ENCODE measurements at places on chromosomes 7 and 10.
A peak's percentile ranks its signal among the peaks of the same experiment; 100 is the strongest.

DNA sequence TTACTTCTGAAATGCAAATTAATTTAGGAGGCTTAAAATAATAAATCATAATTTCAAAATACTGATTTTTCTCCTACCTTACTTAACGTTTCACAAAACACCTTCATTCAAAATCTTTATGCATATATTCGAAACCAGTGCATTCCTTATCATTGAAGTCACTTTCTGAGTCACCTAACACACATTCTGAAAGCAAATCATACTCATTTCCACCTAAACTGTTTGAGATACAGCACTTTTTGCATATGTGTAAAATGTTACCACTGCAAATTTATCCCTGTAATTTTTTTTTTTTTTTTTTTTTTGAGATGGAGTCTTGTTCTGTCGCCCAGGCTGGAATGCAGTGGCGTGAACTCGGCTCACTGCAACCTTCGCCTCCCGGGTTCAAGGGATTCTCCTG is 15.7 kb downstream of the PPP3CB start:
- DNase-seq, result no peak

- no peak for DNase-seq
Observed at GRCh38 chr10:95394161-95394880, 103.5 kb upstream of the PDLIM1 start.

DNA sequence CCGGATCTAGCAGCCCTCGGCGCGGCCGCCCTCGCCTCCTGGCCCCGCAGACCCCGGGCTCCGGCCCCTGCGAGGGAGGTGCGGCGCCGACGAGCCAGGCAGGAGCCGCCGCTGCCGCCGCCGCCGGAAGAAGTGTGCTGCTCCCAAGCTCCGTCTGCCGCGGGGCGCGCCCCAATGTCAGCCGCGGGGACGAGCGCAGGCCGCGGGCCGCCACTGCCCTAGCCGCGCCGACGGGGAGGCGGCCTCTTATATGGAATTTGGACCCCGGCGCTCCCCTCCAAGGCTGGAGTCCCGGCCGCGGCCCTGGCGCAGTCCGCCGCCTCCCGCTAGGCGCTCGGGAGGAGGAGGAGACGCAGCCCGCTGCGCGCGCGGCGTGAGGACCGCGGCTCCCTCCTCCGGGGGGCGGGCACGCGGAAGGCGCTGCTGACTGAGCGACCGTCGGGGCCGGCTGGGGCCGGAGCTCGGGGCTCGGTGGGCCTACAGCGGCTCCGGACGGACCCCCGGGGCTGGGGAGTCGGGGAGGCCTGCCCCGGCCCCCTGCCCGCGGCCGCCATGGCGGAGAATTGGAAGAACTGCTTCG is at the start of gene TRIM8:
TRIM8 (plus strand) TSS at position 414 of the 580 bp plus-strand sequence; CDS start at position 553, 139 bp downstream.
- peak; percentile 34 for DNase-seq

- DNase-seq, result no peak
Observed at GRCh38 chr7:47154791-47155190, 427.1 kb downstream of the TNS3 start.

DNA sequence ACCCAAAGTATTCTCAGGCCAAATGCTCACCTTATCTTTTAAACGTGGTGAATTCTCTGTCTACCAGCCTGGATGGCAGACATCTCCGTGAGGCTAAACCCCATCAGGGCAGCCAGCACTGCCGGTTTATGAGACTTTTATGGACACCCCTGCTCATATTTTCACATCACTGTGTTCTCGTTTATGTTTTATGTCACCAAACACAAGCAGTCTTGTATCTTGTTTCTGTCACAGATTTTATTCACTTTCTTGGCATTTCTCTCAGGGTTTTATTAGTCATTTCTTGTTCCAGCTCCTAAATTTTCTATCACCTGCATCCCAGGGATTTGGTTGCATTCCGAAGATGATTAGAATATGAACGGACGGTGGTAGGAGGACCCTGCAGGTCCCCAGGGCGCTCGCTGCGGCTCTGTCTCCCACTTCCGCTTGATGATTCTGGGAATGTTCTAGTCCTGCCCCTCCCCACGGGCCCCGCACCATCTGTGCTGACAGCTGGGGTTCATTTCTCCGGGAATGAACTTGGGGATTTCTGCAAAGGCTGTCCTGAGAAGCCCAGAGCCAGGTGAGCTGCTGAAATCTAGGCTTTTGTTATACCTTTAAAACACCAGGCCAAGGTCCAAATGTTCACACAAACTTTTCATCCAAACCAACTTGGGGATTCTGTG is 217.6 kb downstream of the GFRA1 start:
- no peak for DNase-seq

GRCh38 chr10:18229826-18230225 is 89.6 kb downstream of the CACNB2 start:
- DNase-seq, result no peak

GRCh38 chr10:11293332-11293731 is 275.7 kb downstream of the CELF2 start:
- no peak for DNase-seq
